CD8-positive, alpha-beta memory T cell (primary cell): ENCODE measurements at places on chromosomes 16 and 17.

- no peaks in the 10 kb centered on the region for H3K27me3 ChIP-seq
- no peak overlapping the region for H3K27ac ChIP-seq
- H3K36me3 ChIP-seq: no peaks in the 10 kb centered on the region
- no peak overlapping the region for H3K4me3 ChIP-seq
- no peak for DNase-seq
Measured at GRCh38 chr16:54750249-54750648, 180.4 kb upstream of the IRX5 start.

- H3K36me3 ChIP-seq: peaks cover 27% of the 10 kb centered on the region
- H3K4me1 ChIP-seq: no peaks in the 10 kb centered on the region
- peak; percentile 62 for DNase-seq
- H3K27me3 ChIP-seq: no peaks in the 10 kb centered on the region
- H3K4me3 ChIP-seq: no peak overlapping the region
Measured at GRCh38 chr16:1812732-1813163, 13.9 kb downstream of the HAGH start.

DNA sequence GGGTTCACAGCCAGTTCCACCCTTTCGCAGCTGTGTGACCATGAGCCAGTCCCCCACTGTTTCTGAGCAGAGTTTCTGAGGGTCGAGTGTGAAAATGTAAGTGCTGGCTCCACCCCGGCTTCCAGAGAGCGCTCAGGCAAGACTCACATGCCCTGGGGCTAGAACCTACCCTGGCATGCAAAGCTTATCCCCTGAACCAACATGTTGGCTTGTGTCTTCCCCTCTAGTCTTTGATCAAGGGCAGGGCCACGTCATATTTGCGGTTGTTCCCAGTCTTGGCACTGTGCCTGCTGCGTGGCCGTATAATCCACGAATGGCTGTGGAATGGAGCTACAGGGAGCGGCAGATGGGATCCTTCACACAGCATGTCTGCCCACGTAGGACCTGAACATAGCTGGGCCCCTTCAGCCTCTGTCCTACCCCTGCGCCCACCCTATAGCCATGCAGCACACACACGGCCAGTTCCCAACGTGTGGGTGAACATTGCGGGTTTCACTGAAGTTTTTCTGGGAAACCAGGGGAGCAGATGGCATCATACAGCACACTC lies 84.8 kb downstream of the MRM1 start:
- no peak for DNase-seq
- H3K36me3 ChIP-seq: no peaks in the 10 kb centered on the region
- no peaks in the 10 kb centered on the region for H3K27me3 ChIP-seq
- no peak overlapping the region for H3K27ac ChIP-seq
- H3K4me1 ChIP-seq: no peaks in the 10 kb centered on the region

DNA sequence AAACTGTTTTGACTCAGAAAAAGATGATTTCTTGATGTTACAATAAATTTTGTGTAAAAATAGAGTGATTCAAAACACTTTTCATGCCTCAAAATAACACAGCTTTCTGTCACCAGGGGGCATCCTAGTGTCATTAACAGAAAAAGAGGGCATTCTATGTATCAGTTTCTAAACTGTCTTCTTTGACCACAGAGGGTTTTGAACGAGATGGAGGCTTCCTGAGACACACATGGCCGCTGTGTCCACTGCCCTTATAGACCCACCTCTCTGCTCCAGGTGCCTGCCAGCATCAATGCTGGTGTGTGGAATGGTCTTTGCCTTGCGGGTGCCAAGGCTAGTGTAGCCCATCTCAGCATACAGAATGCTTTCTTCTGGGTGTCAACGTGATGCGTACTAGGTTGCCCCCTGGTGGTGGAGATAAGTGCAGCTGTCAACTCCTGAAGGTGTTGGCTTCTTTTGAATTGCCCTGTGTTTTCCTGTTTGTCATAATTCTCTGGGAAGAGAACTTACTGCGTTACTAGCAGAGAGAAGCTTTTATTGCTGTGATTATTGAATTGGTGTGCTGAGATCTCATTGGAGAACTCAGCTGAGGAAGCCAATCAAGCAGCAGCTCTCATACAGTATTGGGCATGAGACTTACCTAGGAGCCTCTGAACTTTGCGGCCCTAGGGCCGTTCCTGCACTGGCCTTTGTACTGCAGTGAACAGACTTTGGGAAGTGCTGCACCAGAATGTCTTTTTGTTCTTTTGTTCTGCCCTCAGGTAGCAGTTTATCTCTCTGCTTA lies 38.6 kb downstream of the USP10 start:
- H3K27me3 ChIP-seq: no peaks in the 10 kb centered on the region
- peaks cover 26% of the 10 kb centered on the region for H3K4me1 ChIP-seq
- DNase-seq: peak; percentile 67
- H3K36me3 ChIP-seq: peaks cover 20% of the 10 kb centered on the region
- H3K27ac ChIP-seq: no peak overlapping the region
- H3K4me3 ChIP-seq: peak overlapping the region; percentile 44

DNA sequence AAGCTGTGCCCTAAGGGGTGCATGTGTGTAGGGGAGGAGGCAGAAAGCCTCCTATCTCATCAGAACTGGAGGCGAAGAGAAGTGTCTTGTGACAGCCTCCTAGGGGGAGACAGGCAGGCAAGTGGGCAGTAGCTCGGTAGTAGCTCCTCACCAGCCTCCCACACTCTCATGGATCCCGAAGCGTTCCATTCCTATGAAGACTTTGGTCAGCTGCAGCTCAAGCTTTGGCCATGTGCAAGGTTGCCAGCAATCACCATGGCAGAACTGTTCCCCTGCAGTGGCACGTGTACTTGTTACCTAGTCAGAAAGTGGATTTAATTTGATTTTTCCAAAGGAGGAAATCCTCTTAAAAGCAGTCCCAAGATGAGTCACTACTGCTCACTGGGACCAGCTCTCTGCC lies 6.7 kb downstream of the MRPL58 start:
- H3K4me1 ChIP-seq: peaks cover 2% of the 10 kb centered on the region
- no peak overlapping the region for H3K4me3 ChIP-seq
- no peak overlapping the region for H3K27ac ChIP-seq
- peaks cover 27% of the 10 kb centered on the region for H3K36me3 ChIP-seq

DNA sequence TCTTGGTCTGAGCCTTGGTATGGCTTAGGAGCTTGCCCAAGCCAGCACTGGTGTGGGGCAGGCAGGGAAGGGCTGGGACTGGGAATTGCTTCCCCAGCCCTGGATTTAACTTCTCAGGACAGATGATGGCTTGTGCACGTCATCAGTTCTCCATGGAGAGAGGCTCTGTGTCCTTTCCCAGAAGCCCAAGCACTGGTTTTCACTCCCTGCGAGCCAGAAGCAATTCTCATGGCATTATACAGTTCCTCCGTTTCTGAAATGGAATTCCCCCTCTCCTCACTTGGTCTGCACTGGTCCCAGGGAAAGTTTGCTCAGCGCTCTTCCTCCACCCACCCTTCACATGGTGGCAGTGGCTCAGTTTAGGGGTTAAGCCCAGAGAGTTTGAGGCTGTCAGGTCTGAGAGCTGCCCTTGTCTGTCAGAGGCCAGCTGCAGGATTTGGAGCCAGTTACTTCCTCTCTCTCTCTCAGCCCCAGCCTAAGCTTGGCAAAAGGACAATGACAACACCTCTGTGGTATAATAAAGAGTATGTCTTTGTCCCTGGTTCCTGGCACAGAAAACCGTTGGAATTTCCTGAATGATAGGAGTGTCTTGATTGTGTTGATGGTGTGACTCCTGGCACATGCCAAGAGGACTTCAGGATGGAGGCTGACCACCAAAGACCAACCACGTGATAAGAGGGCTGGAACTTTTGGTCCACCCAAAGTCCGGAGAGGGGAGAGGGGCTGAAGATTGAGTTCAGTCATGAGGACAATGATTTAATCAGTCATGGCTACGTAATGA lies 219.6 kb upstream of the TNRC6C start:
- H3K4me1 ChIP-seq: no peaks in the 10 kb centered on the region
- DNase-seq: no peak
- no peak overlapping the region for H3K27ac ChIP-seq
- no peaks in the 10 kb centered on the region for H3K36me3 ChIP-seq

GRCh38 chr16:81554979-81555378 lies 110.4 kb downstream of the CMIP start:
- no peak for DNase-seq
- H3K27ac ChIP-seq: no peak overlapping the region
- no peaks in the 10 kb centered on the region for H3K27me3 ChIP-seq
- no peak overlapping the region for H3K4me3 ChIP-seq

GRCh38 chr16:83705856-83706255 lies 101.9 kb upstream of the HSBP1 start:
- no peak overlapping the region for H3K27ac ChIP-seq
- no peaks in the 10 kb centered on the region for H3K27me3 ChIP-seq
- no peak for DNase-seq
- H3K36me3 ChIP-seq: no peaks in the 10 kb centered on the region
- no peaks in the 10 kb centered on the region for H3K4me1 ChIP-seq

GRCh38 chr16:64196444-64196843 lies 925.4 kb downstream of the CDH11 start:
- H3K27me3 ChIP-seq: no peaks in the 10 kb centered on the region
- H3K4me3 ChIP-seq: no peak overlapping the region
- no peaks in the 10 kb centered on the region for H3K4me1 ChIP-seq
- H3K27ac ChIP-seq: no peak overlapping the region
- DNase-seq: no peak

DNA sequence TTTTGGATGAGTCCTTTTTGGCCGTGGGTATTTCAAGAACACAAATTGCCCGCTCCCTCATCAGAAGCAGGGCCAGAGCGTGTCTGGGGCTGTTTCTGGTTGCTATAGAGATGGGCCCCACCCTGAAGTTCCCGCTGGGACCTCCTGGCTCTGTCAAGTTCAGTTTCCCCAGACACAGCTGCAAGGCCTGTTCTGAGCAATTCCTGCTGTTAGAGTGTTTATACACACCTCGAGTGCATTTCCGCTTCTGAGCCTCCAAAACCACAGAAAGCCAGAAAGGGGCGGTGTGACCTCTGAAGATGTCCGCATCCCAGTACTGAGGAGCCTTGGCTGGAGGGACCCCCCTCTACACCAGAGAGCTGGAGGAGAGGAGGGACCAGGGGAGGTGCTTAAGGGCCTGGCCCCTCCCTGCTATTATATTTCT lies 9.3 kb upstream of the WBP2 start:
- H3K4me1 ChIP-seq: peaks cover 16% of the 10 kb centered on the region
- H3K27me3 ChIP-seq: no peaks in the 10 kb centered on the region
- peak; percentile 66 for DNase-seq
- H3K36me3 ChIP-seq: no peaks in the 10 kb centered on the region
- peak overlapping the region; percentile 5 for H3K4me3 ChIP-seq

GRCh38 chr17:343875-344752 lies 8.5 kb downstream of the RPH3AL start:
- no peak overlapping the region for H3K27ac ChIP-seq
- H3K36me3 ChIP-seq: no peaks in the 10 kb centered on the region
- no peak overlapping the region for H3K4me3 ChIP-seq
- no peaks in the 10 kb centered on the region for H3K27me3 ChIP-seq

DNA sequence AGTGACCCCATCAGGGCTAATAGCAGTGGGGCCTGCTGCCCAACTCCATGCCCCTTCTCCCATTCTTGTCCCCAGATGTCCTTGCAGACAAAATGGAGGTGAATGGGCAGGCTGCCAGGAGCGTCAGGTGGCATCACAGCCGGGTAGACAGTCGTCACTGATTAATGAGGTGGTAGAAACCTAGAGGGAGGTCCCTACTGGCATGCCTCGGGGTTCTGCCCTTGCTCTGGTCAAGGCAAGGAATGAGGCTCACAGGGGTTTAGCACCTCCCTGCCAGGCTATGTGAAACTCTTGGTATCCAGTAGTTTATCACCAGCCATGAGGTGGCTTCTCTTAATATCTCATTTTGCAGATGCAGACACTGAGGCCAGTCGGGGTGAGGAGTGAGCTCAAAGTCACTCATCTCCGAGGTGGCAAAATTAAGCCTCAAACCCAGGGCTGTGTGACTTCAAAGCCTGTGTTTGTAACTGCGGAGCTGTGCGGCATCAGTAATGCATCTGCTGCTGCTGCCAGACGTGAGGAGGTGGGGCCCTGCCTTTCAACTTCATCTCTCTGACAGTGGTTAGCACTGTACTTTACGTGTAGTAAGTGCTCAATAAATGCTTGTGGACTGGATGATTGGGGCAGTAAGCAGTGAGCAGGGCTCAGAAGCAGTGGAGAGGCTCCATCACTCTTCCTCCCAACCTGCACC lies 21.3 kb downstream of the RAI1 start:
- H3K4me3 ChIP-seq: no peak overlapping the region
- H3K4me1 ChIP-seq: no peaks in the 10 kb centered on the region
- no peak for DNase-seq
- no peaks in the 10 kb centered on the region for H3K36me3 ChIP-seq
- H3K27me3 ChIP-seq: no peaks in the 10 kb centered on the region

- DNase-seq: no peak
- H3K27me3 ChIP-seq: no peaks in the 10 kb centered on the region
- H3K36me3 ChIP-seq: no peaks in the 10 kb centered on the region
- no peaks in the 10 kb centered on the region for H3K4me1 ChIP-seq
- no peak overlapping the region for H3K4me3 ChIP-seq
Measured at GRCh38 chr16:58280846-58281301, 14.0 kb downstream of the PRSS54 start.

GRCh38 chr17:81513753-81514488 lies 1.3 kb upstream of the ACTG1 start:
- peaks cover 30% of the 10 kb centered on the region for H3K36me3 ChIP-seq
- peak; percentile 52 for DNase-seq
- peak overlapping the region; percentile 71 for H3K4me3 ChIP-seq
- peak overlapping the region; percentile 67 for H3K27ac ChIP-seq
- no peaks in the 10 kb centered on the region for H3K27me3 ChIP-seq

GRCh38 chr16:64864232-64864809 lies 257.5 kb downstream of the CDH11 start:
- no peak overlapping the region for H3K27ac ChIP-seq
- no peaks in the 10 kb centered on the region for H3K27me3 ChIP-seq

DNA sequence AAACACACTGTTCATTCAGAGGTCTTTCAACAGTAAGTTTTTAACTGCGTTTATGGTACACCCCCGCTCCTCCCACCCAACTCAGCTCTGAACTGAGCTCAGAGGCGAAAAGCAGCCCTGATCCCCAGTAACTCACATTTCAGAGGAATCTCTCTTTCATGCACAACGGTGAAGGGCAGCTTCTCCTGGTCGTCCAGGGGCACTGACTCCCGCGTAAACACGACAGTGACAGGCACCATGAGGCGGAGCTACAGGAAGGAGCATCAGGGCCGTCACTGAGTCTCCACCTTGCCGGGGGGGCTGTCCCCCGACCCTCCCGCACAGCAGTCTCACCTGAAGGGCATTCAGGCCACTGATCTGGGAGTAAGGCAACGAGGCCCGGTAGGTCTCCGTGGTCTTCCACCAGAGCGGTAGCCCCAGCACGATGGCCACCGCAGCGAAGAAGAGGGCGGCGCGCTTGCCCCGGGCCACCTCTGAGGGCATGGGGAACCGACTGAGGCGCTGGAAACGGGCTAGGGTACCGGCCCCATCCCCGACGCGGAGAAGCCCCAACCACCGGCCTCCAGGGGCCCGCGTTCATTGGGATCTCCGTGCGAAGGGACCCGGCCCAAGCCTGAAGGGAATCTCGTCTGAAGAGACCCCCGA lies 486 bp downstream of the PIGS start:
- peaks cover 41% of the 10 kb centered on the region for H3K4me1 ChIP-seq
- H3K36me3 ChIP-seq: no peaks in the 10 kb centered on the region
- no peaks in the 10 kb centered on the region for H3K27me3 ChIP-seq
- H3K27ac ChIP-seq: peak overlapping the region; percentile 78
- peak overlapping the region; percentile 98 for H3K4me3 ChIP-seq
- peak; percentile 72 for DNase-seq

- H3K4me3 ChIP-seq: no peak overlapping the region
- H3K27me3 ChIP-seq: no peaks in the 10 kb centered on the region
- H3K27ac ChIP-seq: no peak overlapping the region
Measured at GRCh38 chr17:40485851-40486521, 15.4 kb downstream of the TNS4 start.
